NCI-H1436 (cell line): ENCODE measurements at places on chromosomes 13 and 19.

DNA sequence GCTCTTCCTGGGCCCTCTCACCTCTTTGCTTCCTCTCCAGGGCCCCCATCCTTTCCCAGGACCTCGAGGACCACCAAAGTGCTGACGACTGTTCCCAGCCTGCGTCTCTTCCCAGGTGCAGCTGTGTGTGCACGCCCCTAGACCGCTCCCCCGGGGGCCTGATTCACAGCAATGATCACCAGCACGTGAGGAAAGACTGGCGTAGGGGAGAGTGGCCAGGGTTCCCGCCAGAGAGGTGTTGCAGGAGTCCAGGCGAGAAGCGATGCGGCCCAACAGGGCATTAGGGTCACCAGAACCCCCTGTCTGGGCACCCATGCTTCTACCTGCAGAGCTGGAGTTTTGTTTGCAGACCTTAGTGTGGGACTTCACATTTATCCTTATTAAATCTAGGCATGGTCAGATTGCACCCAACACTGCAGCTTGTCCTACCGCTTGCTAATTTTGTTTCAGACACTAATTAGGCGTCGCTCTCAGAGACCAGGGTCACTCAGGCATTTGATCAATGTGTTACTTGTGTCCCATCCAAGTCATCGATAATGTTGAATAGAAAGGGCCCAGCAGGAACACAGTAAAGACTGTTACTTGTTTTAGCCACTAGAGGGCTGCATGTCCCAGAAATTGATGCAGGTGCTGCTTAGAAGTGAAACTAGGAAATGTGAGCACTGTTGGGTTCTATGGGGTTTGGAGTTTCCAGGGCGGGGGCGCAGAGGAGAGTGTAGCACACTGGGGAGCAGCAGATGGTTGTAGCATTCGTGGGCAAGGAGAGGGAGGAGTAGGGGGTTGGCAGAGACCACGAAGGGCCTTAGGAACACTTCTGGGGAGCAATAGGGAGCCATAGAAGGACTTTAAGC lies 53.2 kb downstream of the CDADC1 start:
- DNase-seq, result peak; percentile 3

- no peak for DNase-seq
Measured at GRCh38 chr19:44618640-44619357, 5.4 kb downstream of the IGSF23 start.

GRCh38 chr13:50441130-50441529 lies 402.4 kb downstream of the DLEU7 start:
- DNase-seq, result no peak

- no peak for DNase-seq
Measured at GRCh38 chr13:109160887-109161669, 531.7 kb downstream of the MYO16 start.

- DNase-seq, result no peak
Measured at GRCh38 chr13:56015919-56016318, 1124.8 kb upstream of the PRR20A start.
